ENCODE measurements at places on chromosomes 11 and 22.

DNA sequence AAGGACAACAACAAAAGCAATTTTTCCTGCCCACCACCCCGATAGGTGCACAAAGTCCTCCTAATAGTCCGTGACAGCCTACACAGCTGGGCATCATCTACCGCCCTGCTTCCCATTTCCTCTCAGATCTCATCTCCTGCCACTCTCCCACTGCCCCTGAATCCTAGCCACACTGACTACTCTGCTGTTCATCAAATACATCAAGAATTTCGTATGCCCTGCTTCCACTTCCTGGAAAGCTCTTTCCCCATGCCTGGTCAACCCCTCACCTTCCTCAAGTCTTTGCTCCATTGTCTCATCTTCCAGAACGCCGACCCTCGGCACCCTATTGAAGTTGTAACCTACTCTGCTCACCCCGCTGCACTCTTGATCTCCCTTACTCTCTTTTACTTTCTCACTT, 320.1 kb downstream of the OPCML start:
- DNase-seq, result no peak

GRCh38 chr22:41915786-41916493, 1.1 kb upstream of the SHISA8 start:
- no peak for DNase-seq

GRCh38 chr22:47100646-47101200, 338.3 kb downstream of the TBC1D22A start:
- DNase-seq, result no peak

- DNase-seq, result no peak
These were observed 258.1 kb downstream of the C11orf87 start for GRCh38 chr11:109680127-109680526.

DNA sequence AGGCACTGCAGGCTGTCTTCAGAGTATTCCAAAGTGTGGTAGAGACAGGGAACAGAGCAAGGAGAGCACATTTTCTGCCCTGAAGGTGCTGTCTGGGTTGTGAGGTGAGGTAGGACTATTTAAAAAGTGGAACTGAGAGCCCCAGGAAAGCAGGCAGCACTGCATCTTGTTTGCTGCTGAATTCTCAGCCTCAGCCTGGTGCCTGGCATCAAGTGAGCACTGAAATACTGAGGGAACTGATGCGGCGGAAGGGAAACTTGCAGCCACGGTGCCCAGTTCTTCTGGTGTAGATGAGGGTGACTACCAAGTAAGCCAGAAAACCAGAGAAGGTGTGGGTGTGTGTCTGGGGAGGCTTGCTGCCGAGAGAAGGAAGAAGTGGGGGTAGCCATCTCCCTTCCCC, 59.5 kb downstream of the TNRC6B start:
- DNase-seq, result no peak

- DNase-seq, result no peak
These were observed 11.5 kb downstream of the CCDC117 start for GRCh38 chr22:28783786-28784671.

DNA sequence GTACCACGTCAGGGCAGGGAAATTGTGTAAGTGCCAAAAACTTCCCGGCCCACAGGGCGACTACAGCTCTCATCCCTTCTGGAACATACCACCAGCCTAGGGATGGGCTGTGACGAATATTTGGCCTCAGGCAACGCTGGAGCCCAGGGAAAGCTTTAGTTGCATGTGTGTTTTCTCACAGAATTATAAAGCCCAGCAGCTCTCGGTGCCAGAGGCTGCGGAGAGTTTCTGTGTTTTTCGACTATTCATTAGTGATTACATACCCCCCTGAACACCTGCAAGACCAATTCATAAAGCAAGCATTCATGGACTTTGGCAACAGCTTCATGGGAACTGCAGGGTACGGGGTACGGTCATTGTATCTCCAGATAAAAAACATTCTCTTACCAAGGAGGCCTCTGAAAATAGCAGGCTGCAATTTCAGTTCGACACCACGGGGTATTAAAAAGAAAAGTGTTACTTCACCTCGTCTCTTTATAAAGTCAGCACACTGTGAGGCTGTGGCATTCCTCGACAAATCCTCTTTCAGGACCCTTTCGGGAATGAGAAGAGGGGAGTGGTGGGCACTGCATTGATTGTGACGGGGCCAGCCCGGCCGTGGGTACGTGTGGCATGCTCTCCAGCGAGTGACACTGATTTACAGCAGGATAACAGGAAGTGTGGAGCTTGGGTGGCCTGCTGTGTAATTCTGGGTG, 243.6 kb upstream of the SORL1-AS1 start:
- DNase-seq, result no peak

GRCh38 chr22:40627612-40628011, 8.9 kb downstream of the MRTFA start:
- DNase-seq, result no peak

- DNase-seq, result no peak
These were observed 5.3 kb downstream of the LZTR1 start for GRCh38 chr22:20987375-20987774.

GRCh38 chr22:21904250-21904789, 36.9 kb upstream of the MAPK1 start:
- DNase-seq, result no peak

- no peak for DNase-seq
These were observed 29.1 kb upstream of the LINC01488 start for GRCh38 chr11:69452206-69452987.

- no peak for DNase-seq
These were observed 33.3 kb downstream of the HIRA start for GRCh38 chr22:19398206-19398605.

DNA sequence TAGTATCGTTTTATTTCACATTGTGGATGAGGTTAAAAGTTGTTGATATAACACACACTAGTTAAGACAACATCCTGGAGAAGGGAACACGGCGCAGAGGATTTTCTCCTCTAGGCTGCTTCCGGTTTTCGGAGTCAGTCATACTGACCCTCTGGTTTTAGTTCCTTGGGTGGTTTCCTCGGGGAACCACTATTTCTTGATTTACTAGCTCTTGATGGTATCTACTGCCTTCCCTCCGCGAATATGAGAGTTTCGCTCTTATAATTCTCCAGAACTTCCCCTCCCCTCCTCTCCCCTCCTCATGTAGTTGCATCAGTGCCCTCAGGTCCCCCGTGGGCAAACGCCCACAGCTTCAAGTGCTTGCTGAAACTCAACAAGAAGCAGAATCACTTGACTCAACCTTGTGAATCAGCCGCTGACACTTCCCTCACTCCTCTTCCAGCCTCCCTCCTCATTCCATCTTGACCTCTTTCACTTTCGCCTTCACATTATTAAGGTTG, 15.9 kb upstream of the APOBEC3A start:
- no peak for DNase-seq

DNA sequence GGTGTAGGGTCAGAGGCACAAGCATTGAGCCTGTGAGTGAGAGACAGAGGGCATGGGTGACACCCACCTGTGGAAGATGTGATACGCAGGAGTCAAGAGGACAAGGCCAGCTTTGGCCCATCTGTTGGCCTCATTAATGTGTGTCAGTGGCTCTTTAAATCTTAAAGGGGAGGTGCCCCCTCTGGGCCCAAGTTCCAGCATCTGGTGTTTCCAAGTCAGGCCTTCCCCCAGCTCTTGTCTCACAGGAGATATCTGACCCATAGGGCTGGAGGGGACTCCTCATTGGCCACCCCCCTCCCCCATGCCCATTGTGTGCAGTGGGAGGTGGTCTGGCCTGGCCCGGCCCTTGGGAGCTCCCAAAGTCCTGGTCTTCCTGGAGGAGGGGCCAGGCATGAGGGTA, 8.9 kb downstream of the KCNK7 start:
- no peak for DNase-seq

DNA sequence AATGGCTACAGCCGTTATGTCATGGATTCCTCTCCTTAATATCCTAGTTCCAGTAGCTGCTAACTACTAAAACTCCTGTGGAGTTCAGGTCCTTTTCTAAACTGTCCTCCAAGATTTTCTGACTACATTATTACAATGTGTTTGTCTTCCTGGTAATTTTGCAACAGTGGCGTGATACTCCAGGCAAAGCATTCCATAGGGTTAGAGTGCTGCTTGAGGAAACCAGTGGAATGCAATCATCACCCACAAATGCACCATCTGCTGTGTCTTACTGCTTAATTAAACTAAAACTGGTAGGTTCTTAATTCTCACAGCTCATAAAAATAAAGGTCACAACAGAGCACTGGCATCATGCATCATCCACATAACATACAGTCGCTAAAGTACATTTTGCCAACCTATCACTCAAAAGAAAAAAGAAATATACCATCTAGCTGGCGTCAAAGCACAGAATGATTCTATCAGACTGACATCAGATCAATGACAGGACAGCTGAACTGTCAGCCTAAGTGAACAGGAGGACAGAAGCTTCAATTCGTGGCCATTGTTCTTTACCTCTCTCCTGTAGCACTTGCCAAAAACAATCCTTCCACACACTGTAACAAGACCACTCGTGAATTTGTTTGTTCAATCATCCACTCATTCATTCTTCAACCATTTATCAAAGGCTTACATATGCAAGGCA, 182.5 kb downstream of the CADM1 start:
- DNase-seq, result no peak

DNA sequence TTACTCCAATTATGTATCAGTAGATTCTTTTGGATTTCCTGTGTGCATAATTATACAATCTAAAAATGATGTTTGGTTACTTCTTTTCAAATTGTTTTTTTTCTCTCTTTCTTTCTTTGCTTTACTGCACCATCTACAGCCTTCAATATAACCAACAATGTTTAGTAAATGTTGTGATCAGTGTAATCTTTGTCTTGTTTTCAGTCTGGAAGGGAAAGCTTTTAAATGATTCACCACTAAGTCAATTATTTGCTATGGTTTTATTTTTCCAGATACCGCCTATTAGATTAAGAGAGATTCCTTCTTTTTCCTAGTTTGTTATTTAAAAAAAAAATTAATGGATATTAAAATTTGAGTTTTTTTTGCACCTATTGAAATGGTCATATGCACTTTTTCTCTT, 29.8 kb upstream of the ABTB2 start:
- no peak for DNase-seq

GRCh38 chr22:31218565-31219262, 6.6 kb downstream of the LIMK2 start:
- DNase-seq, result no peak

GRCh38 chr11:95502522-95502921, 271.5 kb upstream of the SESN3 start:
- no peak for DNase-seq

- DNase-seq, result no peak
These were observed 9.0 kb upstream of the HIKESHI start for GRCh38 chr11:86292912-86293616.

GRCh38 chr22:26597026-26597425, 7.1 kb upstream of the TPST2 start:
- no peak for DNase-seq

DNA sequence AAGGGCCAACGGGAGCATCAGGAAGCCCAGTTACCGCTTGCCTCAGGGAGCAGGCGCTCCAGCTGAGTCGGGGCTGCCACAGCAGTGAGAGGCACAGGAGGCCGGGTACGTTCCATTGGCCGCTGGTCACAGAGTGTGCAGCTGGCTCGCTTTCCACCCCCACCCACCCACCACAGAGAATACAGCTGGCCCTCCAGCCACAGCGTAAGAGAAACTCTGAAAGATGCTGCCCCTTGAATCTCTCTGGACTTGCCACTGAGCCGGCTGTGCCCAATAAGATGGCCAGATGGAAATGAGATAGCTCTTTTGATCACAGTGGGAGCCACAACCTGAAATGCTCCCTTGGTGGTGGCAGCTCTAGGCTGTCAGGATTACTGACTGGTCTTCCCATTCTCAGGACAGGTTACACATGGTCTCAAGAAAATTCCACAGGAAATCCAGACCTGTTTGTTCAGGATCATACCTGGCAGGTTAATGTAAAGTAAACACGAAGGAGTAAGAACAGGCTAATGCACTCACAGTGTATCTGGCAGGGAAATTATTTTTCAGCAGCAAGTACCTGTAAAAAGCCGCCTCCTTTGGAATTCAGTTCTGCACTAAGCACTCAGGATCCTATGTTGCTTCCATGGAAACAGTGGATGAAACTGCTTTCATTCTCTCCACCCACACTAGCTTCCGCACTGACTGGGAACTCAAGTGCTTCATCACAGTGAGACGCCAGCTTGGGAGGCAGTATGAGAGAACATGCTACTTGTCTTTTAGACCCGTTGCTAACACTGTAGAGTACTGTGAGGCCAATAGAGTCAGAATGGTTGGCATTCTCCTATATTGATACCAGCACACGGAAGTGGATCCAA, 16.5 kb downstream of the SIAE start:
- DNase-seq, result no peak

DNA sequence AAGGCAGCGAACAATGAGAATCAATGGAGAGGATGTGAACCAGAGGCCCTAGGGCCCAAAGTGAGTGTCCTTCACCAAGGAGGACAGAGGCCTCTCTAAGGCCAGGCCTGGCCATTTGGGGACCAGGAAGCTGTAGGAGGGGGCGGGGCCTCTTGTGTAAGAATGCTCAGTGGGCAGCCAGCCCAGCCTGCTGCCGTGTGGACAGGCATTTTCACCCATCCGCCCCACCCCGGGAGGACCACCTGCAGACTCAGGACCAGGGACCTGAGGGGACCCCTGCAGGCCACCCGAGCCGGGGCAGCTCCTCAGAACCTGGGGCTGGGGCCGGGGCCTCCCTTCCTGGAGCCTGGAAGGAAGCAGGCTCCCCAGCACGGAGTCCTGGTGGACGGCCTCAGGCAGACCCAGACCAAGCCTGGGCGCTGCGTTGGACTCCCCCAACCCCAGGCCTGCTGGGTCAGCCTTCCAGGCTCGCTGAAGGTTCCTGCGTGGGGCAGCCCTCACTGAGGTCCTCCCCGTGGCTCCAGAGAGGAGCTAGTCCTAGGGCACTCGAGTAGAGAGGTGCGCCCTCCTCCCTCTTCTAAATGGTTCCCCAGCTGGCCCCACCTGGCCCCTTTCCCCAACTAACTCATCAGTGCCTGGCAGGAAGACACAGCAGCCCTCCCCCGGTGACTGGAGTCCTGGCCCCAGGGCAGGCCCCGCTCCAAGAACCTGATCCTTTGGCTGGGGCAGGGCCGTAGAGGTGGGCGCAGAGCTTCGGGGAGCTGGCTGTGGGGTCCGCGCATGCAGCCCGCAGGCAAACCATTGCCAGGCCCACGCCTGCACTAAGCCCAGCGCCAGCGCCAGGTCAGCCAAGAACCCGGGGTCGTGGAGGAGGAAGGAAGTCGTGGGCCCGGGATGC, 1.5 kb upstream of the TRABD start:
- no peak for DNase-seq

- DNase-seq, result no peak
These were observed 45.8 kb downstream of the PC start for GRCh38 chr11:66912361-66912760.

DNA sequence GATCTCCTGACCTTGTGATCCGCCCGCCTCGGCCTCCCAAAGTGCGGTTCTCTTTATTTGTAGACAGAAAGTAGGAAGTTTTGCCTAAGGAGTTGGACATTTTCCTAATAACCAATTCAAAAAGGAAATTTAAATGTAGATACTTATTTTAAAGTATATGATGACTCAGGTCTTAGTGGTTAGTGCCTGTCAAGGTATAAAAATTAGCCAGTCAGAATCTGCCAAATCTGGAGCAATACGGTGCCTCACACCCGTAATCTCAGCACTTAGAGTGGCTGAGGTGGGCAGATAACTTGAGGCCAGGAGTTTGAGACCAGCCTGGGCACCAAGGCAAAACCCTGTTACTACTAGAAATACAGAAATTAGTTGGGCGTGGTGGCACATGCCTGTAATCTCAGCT, 86.7 kb upstream of the RASSF10 start:
- DNase-seq, result no peak

GRCh38 chr11:118401880-118402590, 629 bp downstream of the ATP5MG start:
- DNase-seq, result no peak
